ENCODE measurements at places on chromosomes 16 and 17. TPM values are rescaled to one million over a fixed set of nuclear protein-coding genes. Genes with fewer than 3 reads are reported as not detected.

The YBX2 gene
- total RNA-seq: not detected

The OTOP3 gene
- not detected for total RNA-seq

The ZNF23 gene
- total RNA-seq: 6.4 TPM

DNA sequence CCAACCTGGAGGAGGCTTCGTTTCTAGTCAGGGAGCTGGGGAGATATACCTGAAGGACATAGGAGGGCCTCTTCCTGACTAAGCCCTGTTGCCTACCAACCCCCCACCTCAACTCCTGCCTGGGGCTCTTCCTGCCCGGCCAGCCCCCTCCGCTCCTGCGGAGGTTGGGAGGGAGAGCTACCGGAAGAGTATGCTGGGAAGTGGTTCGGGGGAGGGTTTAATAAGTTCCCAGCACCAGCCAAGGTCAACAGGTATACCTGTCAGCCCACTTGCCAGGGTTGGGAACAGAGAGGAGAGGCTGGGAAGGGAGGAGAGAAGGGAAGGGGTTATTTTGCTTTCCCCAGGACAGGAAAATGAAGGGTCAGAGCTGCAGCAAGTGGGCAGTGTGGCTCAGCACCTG lies 4.7 kb downstream of the PPP1R1B start:
- DNase-seq: no peak

DNA sequence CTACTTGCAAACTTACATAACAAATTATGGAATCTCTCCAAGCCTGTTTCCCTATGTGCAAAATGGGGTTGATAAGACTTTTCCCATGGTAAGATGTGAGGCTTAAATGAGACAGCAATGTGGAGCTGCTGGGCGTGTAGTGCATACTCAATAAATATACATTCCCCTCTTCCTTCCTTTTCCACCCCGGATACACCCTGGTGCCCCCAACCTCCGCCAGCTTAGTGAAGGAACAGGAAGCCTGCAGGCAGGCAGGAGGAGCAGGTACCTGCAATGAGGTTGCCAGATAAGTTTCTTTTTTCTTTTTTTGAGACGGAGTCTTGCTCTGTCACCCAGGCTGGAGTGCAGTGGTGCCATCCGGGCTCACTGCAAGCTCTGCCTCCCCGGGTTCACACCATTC lies 14.9 kb downstream of the C17orf50 start:
- DNase-seq: no peak

DNA sequence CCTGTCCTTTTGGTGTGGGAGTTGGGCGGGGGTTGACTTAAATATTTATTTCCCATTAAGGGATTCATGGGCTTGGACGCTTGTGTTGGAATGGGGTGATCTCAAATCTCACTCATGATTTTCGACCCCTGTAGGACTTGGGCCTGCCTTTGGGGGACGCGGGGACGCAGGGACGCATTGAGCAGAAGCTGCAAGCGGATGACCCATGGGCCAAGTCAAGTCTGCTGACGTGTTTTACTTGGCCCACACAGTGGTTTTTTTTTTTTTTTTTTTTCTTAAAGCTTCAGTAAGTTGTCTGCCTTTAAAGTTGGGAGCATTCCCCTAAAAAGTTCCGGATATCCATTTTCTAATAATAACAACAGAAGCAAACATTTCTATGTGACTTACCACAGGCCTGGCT lies 28.9 kb downstream of the CMIP start:
- peak; percentile 82 for DNase-seq

GRCh38 chr16:54027995-54028394 lies 258.6 kb downstream of the IRX3 start:
- DNase-seq: no peak

DNA sequence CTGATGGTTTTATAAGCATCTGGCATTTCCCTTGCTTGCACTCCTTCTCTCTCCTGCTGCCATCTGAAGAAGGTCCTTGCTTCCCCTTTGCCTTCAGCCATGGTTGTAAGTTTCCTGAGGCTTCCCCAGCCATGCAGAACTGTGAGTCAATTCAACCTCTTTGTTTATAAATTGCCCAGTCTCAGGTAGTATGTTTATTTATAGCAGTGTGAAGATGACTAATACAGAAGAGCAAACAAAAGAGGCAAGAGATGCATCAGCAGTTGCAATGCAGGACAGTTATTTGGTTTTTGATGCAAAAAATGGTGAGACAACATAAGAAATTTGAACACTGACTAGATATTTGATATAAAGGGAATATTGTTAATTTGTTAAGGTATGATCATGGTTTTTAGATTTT lies 16.8 kb downstream of the TMEM100 start:
- no peak for DNase-seq

- no peak for DNase-seq
Observed at GRCh38 chr17:74670329-74670728, 42.4 kb downstream of the CD300LF start.

- DNase-seq: no peak
Observed at GRCh38 chr17:15941781-15942180, 3.1 kb upstream of the ADORA2B start.

DNA sequence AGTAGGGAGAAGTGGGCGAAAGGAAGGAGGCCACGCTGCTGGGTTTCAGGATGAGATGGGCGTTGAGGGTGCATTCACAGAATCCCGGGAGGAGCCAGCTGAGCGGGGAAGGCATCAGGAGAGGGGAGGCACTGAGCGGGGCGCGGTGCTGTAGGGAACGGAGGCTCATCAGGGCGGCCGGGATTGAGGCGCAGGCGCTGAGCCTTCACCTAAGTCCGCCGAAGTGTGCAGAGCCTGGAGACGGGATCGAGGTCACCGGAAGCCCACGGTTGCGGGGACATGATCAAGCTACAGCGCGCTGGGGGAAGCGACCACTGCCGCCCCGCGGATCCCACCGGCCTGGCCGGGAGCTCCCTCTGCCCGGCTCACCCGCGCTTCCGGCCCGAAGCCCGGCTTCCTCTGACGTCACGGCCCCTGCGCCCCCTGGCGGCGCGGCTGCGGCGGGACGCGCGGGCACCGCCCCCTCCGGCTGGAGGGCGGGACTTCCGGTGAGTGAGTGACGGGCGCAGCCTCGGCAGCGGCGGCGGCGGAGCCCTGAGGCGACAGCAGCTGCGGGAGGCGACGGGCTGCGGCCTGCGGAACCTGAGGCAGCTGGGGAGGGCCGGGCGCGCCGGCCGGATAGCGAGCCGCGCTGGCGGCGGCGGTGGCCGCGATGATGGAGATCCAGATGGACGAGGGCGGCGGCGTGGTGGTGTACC lies at the start of gene MAPK8IP3:
Gene MAPK8IP3, plus strand, starts transcription at position 508 of the 698 bp plus-strand sequence. Its CDS starts 145 bp downstream, at position 653.
- peak; percentile 95 for DNase-seq

- DNase-seq: no peak
Observed at GRCh38 chr16:67194260-67194659, 2.3 kb downstream of the E2F4 start.

All from endothelial cell of umbilical vein (primary cell).